NCI-H146 (cell line): ENCODE measurements at places on chromosomes 7 and 10.
A peak's percentile ranks its signal among the peaks of the same experiment; 100 is the strongest.

- DNase-seq, result peak; percentile 66
Observed at GRCh38 chr7:51316666-51317581, at the start of gene COBL. Gene COBL, minus strand, starts transcription at chr7:51316809. Its CDS starts 176 bp downstream, at chr7:51316633.

- DNase-seq, result no peak
Observed at GRCh38 chr10:27685681-27686080, 59.9 kb downstream of the MKX start.

GRCh38 chr10:14782691-14783363 is 8.1 kb upstream of the FAM107B start:
- no peak for DNase-seq

DNA sequence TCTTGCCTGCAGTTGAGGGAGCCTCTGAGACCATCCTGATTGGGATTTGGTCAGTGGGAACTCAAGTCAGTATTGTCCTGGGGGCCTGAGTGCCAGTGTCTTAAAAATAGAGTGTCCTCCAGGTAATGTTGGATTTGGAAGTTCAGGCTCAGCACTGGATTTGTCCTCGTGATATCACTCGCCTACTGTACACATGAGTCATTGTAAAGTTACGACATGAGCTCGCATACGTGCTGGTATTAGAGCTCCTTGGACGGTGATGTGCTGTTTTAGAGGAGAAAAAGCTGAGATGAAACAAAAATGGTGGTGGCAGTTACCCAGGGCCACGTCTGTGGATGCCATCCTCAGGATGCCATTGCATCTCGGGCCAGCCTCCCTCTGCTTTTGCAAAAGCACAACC is 78.2 kb downstream of the MGMT start:
- no peak for DNase-seq

GRCh38 chr10:28118985-28119628 is 120.2 kb upstream of the ODAD2 start:
- DNase-seq, result no peak

GRCh38 chr7:115240242-115240641 is 318.3 kb downstream of the MDFIC start:
- no peak for DNase-seq

GRCh38 chr10:78644550-78644949 is 424.2 kb upstream of the ZMIZ1 start:
- no peak for DNase-seq

GRCh38 chr7:133755901-133756300 is 371.2 kb upstream of the LRGUK start:
- no peak for DNase-seq

DNA sequence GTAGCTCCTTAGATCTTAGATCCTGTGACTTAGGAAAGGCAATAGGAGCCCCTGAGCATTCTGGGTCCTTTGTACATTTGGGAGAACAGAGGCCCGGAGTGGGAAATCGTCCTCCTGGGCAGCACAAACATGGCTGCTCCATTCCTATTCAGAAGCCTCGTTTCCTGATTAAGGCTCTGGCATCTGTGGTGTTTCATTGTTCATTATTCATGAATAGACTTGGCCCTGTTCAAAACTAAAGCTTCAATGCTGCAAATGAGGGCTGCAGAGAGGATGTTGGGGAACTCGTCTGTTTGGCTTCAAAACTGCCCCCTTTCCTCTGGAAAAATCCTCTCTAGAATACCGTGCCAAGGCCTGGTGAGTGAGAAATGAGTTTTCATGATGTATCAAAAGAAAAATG is 3.4 kb upstream of the HTRA1 start:
- DNase-seq, result no peak

DNA sequence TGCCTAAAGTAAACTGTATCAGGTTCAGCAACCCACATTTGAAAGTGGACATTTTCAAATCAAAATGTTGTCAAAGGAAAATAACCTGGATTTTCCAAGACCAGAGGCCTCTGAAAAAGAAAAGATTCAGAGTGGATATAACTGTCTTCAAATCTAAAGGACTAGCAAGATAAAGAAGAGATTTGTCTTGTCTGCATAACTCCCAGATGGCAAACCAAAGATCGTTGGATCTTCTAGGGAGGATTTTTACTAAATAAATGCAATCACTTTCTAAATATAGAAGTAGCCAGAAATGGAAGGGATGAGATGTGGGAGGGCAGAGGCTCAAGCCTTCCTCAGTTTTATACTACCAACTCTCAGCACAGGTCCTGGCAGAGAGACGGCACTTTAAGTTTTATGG is 39.0 kb downstream of the CABCOCO1 start:
- DNase-seq, result no peak

DNA sequence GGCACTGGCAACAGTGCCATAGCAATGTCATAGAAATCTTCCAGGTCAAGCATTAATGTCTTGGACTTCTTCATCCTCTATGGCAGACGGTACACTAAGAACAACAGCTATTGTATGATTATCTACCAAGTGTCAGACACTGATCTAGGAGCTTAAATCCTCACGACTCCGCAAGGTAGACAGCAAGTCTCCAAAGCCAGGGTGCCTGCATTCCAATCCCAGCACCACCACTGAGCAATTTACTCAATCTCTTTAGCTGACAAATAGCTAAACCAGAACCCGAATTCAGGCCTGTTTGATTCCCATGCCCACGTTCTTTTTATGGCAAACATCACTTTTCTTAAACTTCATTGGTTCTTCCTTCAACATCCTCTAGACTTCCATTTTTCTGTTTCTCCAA is 31.8 kb downstream of the DNMBP start:
- no peak for DNase-seq

GRCh38 chr10:62661143-62661542 is 143.4 kb upstream of the ADO start:
- DNase-seq, result no peak

- DNase-seq, result no peak
Observed at GRCh38 chr10:95408983-95409873, 118.4 kb upstream of the PDLIM1 start.

DNA sequence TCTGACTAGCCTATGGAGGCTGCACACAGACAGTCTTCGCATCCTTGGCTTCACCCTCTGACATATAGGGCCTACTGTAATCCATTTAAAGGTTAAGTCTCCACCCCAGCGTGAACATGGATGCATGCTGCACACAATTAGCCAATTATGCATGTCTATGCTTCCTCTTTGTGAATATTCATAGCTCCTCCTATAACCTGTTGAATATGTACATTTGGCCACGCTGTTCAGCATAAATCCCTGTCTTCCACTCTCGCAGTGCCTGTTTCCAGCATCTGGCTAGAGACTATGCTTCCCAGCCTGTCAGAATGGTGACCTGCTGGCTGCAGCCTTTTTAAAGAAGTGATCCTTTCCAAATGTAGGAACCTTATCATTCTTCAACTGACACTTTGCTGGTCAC is 106.7 kb downstream of the PRKAG2 start:
- DNase-seq, result no peak

DNA sequence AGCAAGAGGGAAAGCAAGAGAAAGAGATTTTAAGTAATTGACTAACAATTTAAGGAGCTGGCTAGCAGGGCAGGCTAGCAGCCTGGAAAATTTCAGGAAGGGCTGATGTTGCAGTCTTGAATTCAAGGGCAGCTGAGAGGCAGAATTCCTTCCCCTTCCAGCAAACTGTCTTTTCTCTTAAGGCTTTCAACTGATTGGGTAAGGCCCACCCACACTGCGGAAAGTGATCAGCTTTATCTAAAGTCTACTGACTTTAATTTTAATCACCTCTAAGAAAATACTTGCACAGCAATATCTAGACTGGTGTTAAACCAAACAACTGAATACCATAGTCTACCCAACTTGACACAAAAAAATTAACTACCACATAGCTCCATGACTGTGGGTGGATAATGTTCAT is 303.9 kb downstream of the FZD1 start:
- no peak for DNase-seq

- DNase-seq, result peak; percentile 35
Observed at GRCh38 chr7:36638140-36638539, 86.2 kb downstream of the AOAH start.

DNA sequence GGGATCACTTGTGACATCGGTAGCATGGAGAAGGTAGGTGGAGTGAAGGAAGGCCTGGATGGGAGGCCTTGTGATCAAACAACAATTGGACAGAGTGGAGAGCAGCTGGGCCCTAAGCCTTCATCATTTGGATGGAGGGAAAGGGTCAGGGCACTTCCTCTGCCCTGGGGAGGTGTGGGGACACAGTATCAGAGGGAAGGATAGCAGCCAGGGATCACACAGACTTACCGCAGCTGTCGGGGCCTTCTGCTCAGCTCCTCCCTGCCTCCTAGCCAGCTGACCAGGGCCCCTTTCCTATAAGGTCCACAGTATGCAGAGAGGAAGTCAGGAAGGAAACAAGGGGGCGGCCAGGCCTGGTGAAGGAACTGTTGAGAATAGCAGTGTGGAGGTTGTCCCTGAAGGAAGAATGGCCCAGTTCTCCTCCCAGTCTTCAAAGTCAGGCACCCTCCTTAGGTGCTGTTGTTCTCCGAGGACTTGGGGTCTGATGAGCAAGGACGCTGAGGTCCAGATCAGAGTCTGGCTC is 62.1 kb downstream of the ABCC2 start:
- DNase-seq, result no peak

DNA sequence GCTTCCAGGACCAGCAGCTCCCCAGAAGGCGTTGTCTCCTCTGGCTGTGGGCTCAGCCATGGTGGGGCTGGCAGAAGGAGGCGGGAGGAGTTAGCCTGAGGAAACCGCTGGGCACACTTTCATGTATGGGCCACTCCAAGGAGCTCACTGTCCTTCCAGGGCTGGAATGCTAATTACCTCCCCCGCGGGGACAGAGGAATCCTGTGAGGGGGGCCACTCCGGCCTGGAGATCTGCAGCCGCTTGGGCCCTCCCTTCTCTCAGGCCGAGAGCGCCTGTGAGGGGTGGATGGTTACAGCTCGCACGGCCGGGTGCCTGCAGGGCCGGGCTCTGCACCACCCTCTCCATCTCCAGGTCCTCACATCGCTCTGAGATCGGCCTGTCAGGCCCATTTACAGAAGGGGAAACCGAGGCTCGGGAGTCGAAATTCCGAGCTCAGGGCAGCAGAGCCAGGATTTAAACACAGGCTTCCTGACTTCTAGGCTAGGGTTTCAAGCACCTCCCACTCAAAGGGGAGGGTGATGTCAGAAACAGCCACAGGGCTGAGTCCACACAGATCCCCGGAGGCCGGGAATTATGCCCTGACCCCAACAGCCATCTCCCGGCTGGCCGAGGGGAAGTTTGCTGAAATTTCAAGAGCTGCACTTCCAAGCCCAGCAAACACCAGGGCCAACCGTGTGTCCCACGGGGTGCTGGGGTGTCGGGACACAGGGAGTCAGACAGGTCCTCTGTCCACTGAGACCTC is 59.1 kb downstream of the PDGFA start:
- DNase-seq, result no peak

GRCh38 chr7:143382791-143383641 is 1.9 kb downstream of the ZYX start:
- DNase-seq, result no peak

- DNase-seq, result no peak
Observed at GRCh38 chr10:95445223-95445836, 115.8 kb downstream of the SORBS1 start.

DNA sequence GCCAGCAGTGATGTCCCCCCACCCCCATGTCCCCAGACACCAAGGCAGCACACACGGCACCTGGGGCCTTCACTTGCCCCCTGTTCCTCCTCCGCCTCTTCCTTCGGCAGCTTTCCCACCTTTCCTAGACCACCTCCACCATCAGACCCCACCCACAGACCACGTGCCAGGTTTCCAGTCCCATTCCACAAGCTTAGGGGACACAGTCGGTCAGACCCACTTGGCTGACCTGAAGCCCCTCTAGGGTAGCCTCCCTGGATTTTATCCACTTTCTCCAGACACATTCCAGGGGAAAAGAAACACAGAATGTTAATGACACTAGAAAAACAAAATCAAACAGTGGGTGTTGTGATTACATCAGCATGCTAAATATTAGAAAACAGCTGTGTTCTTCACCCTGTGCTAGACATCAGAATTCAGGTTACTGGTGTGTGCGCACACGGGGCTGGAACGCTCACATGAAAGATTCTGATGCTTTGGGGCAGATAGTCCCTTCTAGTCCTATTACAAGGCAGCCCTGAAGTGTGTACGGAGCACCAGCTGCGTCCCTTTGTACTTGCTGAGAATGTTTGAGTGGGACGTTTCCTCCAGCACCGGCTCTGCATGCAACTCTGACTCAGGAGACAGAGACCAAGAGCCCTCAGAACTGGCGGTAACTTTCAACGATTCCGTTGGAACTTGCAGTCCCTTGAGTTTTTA is 75.5 kb upstream of the PPP2R2D start:
- DNase-seq, result no peak

DNA sequence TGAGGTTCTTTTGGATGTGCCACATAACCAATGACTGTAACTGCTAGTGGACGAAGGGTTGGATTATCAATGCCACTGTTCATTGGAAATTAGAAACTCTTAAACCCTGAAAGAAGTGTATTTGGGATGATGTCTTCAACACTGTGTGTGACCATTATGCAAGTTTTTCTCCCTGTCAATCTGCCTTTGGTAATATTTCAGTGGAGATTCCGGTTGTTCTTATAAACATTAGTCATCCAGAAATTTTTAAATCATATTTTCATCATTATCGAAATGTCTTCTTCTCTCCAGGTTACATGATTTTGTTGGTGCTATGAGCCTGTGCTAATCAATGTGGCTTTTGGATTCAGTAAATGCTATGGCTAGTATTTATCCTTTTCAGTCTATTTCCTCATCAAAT is 61.7 kb upstream of the KLF6 start:
- no peak for DNase-seq

DNA sequence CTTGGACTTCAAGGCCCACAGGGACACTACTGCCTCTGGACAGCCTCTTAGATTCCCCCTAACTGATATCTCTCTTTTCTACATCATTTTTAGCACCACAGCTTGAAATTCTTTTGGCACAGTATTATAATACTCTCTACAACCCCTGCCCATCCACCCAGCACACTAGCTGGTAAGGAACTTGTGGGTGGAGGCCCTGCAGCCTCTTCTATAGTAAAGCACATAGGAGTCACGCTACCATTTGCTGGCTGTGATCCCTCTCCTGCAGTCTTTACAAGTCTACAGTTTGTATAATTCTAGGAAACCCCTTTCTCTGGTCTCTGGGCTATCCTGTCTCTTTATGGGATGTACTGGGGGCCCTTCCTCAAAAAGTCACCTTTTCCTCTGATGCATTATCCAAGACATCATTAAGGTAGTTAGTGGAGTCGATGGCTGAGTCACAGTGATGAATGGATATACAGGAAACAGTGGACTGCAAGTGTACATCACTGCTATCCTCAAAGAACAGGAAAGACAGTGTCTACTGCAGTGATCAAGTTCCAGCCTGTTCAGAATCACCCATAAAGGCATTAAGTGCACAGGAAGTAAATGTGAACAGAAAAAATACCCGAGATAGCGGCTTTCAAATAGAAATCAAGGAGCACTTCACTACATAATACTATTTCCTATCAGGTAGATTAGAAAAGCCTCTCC is 54.4 kb downstream of the STK17A start:
- DNase-seq, result no peak

GRCh38 chr10:66307826-66308225 is 618.0 kb upstream of the LRRTM3 start:
- no peak for DNase-seq

DNA sequence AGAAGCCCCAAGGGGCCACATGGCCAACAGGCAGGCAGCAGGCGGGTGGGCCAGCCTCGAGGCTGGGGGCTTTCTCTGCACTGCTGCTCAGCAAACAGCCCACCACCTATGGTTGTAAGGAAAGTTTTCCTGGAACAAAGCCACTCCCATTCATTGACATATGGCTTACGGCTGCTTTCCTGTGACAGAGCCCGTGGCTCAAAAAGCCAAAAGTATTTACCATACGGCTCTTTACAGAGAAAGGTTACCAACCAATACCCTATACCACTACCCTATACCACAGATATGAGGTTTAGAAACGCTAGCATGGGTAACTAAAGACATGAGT is 152.7 kb downstream of the MAD1L1 start:
- DNase-seq, result no peak
